ENCODE measurements at places on chromosomes 2 and 18.

GRCh38 chr2:33134086-33134771 is 187.5 kb downstream of the LTBP1 start:
- no peak for DNase-seq

GRCh38 chr2:30098266-30099005 is 48.4 kb upstream of the YPEL5 start:
- no peak for DNase-seq

DNA sequence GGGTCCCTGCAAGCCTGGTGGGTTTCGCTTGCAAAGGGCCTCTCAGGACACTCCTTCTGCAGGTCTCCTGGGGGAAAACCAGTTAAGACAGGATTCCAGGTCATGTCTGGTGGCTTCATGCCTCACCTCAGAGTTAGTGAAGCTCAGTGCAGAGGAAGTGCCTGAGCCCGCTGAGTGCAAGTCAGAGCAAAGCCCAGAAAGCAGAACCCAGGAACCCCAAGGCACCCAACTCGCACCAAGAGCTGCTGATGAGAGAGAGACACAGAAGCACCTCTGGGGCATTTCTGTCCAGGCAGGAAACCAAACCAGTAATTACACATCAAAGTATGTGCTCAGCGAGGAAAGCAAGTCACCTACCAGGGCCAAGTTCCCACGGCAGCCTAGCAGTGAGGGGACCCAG is 78.4 kb downstream of the ARHGEF4 start:
- no peak for DNase-seq

- DNase-seq: no peak
These were observed 14.4 kb downstream of the FBLN7 start for GRCh38 chr2:112152476-112153178.

GRCh38 chr2:129849559-129850160 is 129.8 kb upstream of the RAB6C start:
- no peak for DNase-seq
